ENCODE measurements at places on chromosomes 12 and 14.
A peak's percentile ranks its signal among the peaks of the same experiment; 100 is the strongest.

GRCh38 chr12:13255792-13256691, 59.5 kb downstream of the EMP1 start:
- DNase-seq, result peak; percentile 85

DNA sequence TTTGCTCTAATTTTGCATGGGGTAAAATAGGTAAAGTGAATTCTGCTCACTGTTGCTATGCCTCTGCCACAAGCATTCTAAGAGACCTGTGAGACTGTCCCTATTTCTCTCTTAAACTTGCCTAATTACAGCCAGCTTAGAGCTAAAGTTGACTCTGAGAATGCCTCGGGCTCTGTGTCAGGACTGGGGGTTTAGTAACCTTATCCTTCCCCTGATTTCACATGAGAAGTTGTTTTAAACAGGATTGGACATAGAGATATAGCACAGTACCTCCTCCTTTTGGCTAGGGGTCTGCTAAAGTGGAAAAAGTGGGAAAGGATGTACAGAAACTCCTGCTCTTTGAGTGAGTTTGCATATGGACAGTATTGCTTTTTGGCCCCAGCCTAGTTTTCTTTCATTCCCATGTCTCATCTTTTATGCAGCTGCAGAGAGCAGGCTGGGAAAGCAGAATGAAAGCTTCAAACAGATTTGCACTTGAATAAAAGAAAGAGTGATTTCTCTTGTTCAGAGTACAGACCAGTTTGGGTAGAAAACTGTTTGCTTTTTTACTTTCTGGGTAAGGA, 122.0 kb downstream of the RAD51B start:
- DNase-seq, result no peak

DNA sequence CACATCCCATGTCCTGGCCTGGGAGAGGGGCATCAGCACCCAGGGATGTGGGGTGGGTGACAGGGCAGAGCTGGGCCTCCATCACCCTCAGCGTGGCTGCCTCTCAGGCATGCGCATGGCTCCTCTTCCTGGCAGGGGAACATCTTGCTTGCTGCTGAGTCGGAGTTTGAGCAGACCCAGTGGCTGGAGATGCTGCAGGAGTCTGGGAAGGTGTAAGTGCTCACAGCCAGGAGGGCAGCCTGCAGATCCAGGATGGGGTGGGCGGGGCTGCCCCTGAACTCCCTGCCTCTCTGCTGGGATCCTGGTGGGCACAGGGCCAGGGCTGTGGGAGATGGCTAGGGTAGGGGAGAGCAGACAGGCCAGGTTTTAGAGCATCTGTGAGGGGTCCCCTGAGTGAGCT, 16.2 kb downstream of the PLEKHD1 start:
- no peak for DNase-seq

DNA sequence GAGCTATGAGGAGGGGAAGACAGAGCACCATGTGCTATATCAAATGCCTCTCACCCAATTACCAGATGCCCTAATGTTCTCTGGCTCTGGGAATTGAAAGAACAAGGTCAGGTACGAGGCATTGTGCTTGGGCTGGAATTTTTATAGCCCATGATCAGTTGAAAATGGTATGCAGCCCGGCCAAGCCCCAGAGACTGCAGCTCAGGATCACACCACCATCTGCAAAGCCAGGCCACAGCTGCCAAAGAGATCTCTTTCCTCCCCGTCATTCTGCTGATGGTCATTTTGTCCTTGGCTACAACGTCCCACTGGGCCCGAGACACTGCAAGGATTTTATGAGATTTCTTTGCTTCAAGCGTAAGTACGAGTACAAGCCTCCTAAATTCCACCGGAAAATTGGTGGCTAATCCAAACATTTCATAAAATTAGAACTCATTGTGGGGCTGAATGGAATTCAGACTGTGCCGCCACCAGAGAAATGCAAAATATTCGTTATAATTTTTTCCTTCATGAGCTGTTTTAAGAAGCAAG, 15.1 kb downstream of the NUAK1 start:
- DNase-seq, result no peak

DNA sequence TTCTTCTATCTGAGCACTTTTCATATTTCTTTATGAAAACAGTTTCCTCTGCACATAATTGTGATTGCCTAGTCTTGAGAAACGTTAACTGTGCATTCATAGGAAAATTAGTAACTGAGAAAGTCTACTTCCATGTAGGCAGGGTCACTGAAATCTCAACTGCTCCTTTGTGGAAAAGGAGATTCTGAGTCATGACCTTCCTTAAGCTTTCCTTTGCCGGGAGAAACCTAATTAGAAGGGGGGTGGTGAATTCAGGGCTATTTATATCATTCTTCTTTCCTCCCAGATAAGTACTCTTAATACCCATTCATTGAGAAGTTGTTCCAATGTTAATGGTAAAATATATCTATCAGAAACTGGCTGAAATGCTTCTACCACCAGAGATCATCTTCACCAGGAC, 751.0 kb upstream of the TMEM132C start:
- DNase-seq, result no peak

GRCh38 chr12:26783131-26783526, 49.9 kb downstream of the ITPR2 start:
- DNase-seq, result no peak

GRCh38 chr14:80959496-80959895, 4.1 kb downstream of the TSHR start:
- peak; percentile 31 for DNase-seq

DNA sequence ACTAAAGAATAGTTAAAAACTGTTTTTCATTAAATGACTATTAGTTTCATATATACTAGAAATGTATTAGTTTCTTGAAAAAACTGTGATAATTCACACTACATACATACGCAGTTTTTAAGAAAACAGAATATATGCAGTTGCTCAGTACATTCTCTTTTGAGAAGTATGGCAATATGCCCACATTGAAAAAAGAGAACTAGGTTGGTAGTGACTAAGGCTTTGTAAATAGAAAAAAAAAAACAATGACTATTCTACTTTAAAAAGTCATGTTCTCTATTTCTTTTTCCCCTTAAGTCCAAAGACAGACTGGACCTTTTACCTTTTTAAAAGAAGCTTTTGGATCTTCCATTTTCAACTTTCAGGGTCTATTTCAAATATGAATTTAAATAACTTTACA, 25.0 kb downstream of the SNX6 start:
- no peak for DNase-seq

DNA sequence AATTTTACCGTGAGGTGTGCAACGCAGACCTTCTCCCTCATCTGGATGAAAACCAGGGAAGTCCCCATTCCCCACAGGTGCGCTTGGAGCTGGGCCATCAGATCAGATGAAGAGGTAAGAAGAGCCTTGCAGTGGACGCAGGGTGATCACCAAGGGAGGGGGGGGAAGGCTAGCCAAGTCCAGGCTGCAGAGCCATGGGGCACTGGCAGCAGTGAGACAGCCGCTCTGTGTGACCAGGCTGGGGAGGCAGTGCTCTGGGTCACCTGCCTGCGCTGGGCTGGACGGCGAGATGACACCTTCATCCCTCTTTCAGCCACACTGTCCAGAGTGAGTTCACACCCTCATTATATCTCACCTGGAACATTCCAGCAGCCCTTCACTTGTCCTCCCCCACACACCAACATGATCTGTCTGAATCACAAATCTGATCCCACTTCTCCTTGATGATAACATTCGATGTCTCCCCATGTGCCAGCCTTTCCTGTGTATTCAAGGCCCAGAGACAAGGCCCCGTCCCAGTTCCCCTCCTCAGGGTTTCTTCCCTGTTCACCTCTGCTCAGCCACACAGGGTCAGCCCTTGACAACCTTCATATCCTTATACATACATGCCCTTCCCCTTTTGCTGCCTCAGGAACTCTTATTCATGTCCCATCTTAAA, 65.9 kb upstream of the VASH1 start:
- no peak for DNase-seq

GRCh38 chr12:98780261-98780660, 135.2 kb downstream of the APAF1 start:
- DNase-seq, result no peak

GRCh38 chr12:120536064-120536791, 2.1 kb downstream of the RNF10 start:
- peak; percentile 59 for DNase-seq

DNA sequence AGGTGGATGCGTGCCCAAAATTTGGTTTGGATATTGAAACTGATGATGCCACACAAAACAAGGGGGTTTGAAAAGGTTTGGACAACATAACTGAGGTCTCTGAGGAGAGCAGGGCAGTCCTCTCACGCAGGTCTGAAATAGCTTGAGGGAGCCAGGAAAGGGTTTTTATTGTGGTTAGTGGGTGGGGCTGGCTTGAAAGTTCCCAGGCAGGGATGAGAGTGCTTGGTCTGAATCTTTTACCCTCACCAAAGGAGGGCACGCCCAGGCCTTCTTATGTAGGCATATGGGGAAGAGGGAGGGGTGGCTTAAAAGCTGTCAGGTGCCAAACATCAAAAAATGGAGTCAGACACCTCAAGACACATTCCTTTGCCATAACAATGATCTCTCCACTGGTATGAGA, 493.1 kb upstream of the CCDC196 start:
- no peak for DNase-seq

- DNase-seq, result no peak
Observed at GRCh38 chr14:104770851-104771272, 17.9 kb downstream of the SIVA1 start.

- DNase-seq, result no peak
Observed at GRCh38 chr14:101058571-101058970, 155.0 kb upstream of the RTL1 start.

DNA sequence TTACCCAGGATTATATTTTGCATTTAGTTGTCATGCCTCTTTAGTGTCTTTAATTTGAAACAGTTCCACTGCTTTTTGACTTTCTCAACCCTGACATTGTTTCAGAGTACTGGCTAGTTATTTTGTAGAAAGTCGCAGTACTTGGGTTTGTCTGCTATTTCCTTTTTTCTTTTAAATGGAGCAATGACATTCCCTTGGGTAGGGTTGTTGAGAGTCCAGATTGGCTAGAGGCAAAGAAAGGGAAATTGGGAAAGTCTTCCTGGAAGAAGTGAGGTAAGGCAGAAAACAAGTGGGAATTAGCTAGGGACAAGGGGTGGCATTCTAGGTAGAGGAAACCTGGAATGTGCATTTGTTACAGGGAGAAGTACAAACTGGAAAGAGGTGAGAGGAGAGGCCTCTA, 245.9 kb downstream of the EMP1 start:
- no peak for DNase-seq

GRCh38 chr12:121845701-121846100, 13.0 kb downstream of the HPD start:
- DNase-seq, result no peak

DNA sequence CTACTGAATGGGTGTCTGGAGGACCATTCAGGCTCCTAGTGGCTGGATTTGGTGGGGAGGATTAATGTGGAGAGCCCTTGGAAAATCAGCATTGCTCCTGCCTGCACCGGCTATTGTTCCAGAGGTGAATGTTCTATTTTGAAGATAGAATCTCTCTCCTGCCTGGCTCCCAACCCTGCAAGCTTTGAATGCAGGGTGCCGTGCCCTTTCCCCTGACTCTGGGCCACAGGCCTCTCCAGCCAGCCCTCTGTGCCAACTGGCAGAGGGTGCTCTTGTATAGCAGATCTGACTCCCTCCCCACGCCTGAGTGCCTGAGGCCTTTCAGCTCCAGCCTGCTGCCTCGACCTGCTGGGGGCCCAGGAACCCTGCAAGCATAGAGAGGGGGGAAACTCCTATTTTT, 106.8 kb downstream of the TMEM260 start:
- no peak for DNase-seq

GRCh38 chr14:52876311-52876710, 74.5 kb downstream of the FERMT2 start:
- DNase-seq, result no peak

Data from CD4-positive, alpha-beta T cell (primary cell).